ENCODE measurements at places on chromosomes 5 and 9.

DNA sequence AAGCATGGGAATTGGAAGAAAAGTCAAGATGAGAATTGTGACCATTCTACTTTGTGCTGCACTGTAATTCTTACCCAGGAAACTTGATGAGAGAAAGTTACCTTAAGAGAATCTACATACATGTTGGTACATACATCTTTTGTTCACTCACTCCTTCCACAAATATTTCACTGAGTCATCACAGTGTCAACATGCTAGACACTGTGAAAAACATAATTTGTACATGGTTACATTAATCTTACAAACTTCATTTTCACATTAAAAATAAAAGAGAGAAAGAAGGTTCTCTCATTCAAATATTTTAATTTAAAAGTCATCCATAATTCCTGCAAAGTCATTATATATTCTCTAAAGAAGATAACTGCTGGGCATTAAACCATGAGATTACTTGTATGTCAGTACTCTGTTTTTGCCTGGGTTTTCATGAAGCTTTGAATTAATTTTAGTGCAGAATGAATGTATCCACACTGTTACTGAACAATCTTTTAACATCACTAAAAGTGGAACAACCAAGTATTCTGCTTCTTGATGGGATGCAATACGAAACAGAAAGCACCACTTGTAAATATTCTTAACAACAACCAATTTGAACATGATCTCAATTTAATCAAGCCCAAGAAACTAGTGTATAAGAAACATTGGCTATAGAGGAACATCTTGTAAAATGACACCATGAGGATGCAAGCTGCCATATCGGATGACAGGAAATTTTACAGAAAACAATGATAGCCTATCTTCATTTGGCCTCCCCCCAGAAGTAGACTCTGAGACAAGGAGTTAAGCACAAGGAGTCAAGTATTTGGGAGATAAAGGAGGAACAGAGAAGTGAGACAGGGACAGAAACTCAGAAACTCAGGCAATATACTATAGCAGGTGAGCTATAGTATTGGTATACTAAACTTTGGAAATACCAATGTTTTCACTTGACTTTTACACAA is 28.4 kb downstream of the ERP44 start:
- H3K27me3 ChIP-seq: no peaks in the 10 kb centered on the region
- no peak overlapping the region for H3K27ac ChIP-seq
- no peak overlapping the region for H3K4me3 ChIP-seq
- no peaks in the 10 kb centered on the region for H3K4me1 ChIP-seq

GRCh38 chr9:84670138-84671041 is 861 bp downstream of the NTRK2 start:
- peaks cover 17% of the 10 kb centered on the region for H3K36me3 ChIP-seq
- no peaks in the 10 kb centered on the region for H3K4me1 ChIP-seq
- DNase-seq: peak; percentile 6
- no peak overlapping the region for H3K27ac ChIP-seq

- H3K4me3 ChIP-seq: no peak overlapping the region
- no peak overlapping the region for H3K27ac ChIP-seq
- no peaks in the 10 kb centered on the region for H3K4me1 ChIP-seq
Observed at GRCh38 chr5:116415182-116415581, 159.4 kb downstream of the SEMA6A start.

DNA sequence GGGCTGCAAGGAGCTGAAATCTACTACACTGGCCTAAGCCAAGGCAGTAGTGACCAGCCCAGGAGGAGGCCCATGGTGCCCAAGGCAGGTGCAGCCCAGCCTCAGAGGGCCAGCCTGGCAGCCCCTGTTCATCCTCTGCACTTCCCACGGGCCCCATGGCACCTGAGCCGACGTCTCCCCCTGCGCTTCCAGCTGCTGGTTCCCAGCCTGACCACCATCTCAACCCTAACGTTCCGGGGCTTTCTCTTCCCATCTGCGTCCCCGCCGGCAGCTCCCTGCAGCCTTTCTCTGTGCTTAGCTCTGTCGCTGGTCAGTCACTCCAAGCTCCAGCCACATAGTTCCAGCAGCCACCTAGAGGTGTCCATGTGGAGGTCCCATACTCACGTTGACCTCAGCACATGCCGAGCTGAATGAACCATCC is 105.5 kb upstream of the LMX1B start:
- peaks cover 47% of the 10 kb centered on the region for H3K27me3 ChIP-seq
- H3K4me1 ChIP-seq: no peaks in the 10 kb centered on the region
- no peak for DNase-seq
- H3K4me3 ChIP-seq: no peak overlapping the region
- H3K27ac ChIP-seq: no peak overlapping the region

DNA sequence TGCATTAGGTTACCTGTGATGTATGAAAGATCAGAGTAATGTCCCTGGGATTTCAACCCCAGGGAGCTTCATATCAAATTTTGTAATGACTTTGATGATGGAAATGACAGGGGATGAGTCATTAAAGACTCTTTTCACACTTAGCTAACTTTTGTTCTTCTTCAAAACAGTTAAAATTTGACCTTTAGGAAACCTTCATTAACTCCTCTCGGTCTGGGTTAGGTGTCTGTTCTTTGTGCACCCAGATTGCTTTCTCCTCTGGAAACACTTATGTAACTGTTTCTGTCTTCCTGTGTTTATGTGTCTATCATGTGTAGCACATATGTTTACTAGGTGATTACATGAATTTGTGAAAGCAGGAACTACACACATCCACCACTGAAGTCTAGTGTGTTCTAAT is 1.6 kb downstream of the SRFBP1 start:
- H3K4me3 ChIP-seq: peak overlapping the region; percentile 81
- no peaks in the 10 kb centered on the region for H3K27me3 ChIP-seq
- DNase-seq: no peak

DNA sequence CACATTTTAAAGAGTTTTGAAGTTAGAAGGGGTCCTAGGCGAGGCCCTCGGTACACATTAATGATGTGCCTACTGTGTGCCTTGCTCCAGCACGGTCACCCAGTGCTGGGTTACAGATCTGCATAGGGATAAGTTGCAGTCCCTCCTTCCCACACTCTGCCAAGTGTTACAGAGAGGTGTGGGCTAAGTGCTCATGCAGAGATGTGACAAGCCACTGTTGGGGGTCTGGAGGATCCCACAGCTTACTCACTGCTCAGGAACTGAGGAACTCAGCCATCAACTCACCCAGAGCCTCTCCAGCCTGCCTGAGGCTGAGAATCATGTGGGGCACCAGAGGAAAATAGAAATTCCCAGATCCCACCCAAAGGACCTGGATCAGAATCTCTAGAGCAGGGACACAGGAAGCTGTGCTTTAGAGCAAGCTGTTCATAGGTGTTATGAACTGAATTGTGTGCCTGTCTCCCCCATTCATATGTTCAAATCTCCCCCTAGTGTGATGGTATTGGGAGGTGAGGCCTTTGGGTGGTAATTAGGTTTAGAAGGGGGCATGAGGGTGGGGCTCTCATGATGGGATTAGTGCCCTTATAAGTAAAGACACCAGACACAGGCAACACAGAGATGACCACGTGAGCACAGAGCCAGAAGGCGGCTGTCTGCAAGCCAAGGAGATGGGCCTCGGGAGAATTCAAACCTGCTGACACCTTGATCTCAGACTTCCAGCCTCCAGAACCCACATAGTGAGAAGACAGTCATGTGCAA is 164.1 kb downstream of the HSD17B3 start:
- no peaks in the 10 kb centered on the region for H3K27me3 ChIP-seq
- DNase-seq: no peak
- H3K4me1 ChIP-seq: no peaks in the 10 kb centered on the region
- no peaks in the 10 kb centered on the region for H3K36me3 ChIP-seq

DNA sequence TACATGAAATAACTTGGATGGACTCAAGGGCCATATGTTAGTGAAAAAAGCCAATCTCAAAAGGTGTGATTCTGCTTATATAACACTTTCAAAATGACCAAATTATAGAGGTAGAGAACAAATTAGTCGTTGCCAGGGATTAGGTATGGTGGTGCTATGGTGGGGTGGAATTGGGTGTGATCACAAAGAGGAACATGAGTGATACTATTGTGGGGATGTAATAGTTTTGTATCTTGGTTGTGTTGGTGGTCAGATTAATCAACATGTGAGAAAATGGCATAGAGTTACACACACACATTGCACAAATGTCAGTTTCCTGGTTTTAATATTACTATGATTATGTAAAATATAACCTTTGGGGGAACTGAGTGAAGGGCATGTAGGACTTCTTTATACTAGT is 31.9 kb downstream of the CAMK4 start:
- peaks cover 9% of the 10 kb centered on the region for H3K36me3 ChIP-seq
- no peak overlapping the region for H3K4me3 ChIP-seq
- no peaks in the 10 kb centered on the region for H3K27me3 ChIP-seq
- H3K27ac ChIP-seq: no peak overlapping the region

DNA sequence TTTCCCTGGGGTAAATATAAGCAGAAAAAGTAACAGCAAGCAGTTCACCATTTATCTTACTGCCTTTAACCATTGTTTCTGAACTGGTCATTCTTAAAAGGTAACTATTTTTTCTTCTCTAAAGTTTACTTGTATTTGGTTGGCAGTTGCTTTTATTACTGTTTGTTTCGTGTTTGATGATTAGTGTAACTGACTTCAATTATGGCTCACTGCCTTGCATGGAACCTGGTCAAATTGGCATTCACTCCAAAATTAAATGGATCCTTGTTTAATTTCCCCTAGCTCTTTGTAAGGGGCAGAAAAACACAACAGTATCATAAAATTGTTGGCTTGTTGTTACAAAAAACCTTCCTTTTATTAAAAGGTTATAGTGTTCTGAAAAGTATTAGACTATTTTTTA is 1723.9 kb upstream of the CDH6 start:
- DNase-seq: no peak
- H3K27me3 ChIP-seq: no peaks in the 10 kb centered on the region
- no peak overlapping the region for H3K27ac ChIP-seq
- H3K4me1 ChIP-seq: no peaks in the 10 kb centered on the region
- no peaks in the 10 kb centered on the region for H3K36me3 ChIP-seq
- no peak overlapping the region for H3K4me3 ChIP-seq

GRCh38 chr9:89766991-89767390 is 162.2 kb downstream of the GADD45G start:
- no peaks in the 10 kb centered on the region for H3K4me1 ChIP-seq
- no peak overlapping the region for H3K27ac ChIP-seq
- peaks cover 88% of the 10 kb centered on the region for H3K27me3 ChIP-seq
- no peaks in the 10 kb centered on the region for H3K36me3 ChIP-seq
- no peak for DNase-seq
- H3K4me3 ChIP-seq: no peak overlapping the region

- no peaks in the 10 kb centered on the region for H3K27me3 ChIP-seq
- H3K36me3 ChIP-seq: no peaks in the 10 kb centered on the region
- no peak for DNase-seq
- no peaks in the 10 kb centered on the region for H3K4me1 ChIP-seq
- no peak overlapping the region for H3K4me3 ChIP-seq
- H3K27ac ChIP-seq: no peak overlapping the region
Observed at GRCh38 chr5:71899865-71900342, 180.8 kb downstream of the CARTPT start.

GRCh38 chr5:10467281-10468198 is 25.9 kb downstream of the ROPN1L start:
- no peak for DNase-seq
- H3K36me3 ChIP-seq: no peaks in the 10 kb centered on the region
- peaks cover 12% of the 10 kb centered on the region for H3K4me1 ChIP-seq
- peaks cover 32% of the 10 kb centered on the region for H3K27me3 ChIP-seq
- H3K4me3 ChIP-seq: no peak overlapping the region
- H3K27ac ChIP-seq: no peak overlapping the region

DNA sequence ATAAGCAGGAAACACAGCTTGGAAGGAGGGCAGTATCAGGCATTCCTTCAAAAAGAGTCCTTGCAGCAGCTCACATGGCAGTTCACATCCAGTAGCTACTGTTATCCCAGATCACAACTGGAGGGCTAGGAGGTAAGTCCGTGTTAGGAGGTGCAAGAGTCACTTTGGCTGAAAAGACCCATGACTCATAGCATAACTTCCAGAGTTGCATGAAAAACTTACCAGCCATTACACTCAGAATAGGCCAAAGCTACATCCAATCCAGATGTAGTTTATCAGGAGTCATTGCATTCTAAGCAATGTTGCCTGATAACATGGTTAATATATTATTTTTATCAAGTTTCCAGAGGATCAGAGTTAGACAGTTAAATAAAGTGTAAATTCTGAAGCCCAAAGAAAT is 1126.4 kb upstream of the SEMA6A start:
- no peaks in the 10 kb centered on the region for H3K36me3 ChIP-seq
- no peak overlapping the region for H3K27ac ChIP-seq
- DNase-seq: no peak
- no peak overlapping the region for H3K4me3 ChIP-seq
- H3K27me3 ChIP-seq: no peaks in the 10 kb centered on the region
- no peaks in the 10 kb centered on the region for H3K4me1 ChIP-seq

DNA sequence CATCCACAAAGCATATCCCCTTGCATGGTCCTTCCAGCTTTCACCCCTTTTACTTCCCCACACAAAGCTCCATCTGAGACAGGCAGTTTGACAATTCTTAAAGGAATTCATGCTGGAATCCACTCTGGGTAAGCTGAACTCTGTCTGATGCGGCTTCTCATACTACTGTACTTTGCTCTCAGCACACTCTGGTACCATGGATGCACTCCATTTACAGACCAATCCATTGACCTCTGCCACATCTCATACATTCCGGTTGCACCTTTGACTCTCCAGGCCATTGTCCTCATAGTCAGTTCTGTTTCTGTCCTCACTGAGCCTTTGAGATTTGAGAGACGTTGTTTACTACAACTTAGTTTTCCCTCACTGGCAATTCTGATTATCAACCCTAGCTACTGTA is 12.2 kb downstream of the SPATA9 start:
- no peaks in the 10 kb centered on the region for H3K36me3 ChIP-seq
- no peak for DNase-seq
- no peaks in the 10 kb centered on the region for H3K27me3 ChIP-seq
- H3K4me3 ChIP-seq: no peak overlapping the region
- no peak overlapping the region for H3K27ac ChIP-seq
- no peaks in the 10 kb centered on the region for H3K4me1 ChIP-seq

DNA sequence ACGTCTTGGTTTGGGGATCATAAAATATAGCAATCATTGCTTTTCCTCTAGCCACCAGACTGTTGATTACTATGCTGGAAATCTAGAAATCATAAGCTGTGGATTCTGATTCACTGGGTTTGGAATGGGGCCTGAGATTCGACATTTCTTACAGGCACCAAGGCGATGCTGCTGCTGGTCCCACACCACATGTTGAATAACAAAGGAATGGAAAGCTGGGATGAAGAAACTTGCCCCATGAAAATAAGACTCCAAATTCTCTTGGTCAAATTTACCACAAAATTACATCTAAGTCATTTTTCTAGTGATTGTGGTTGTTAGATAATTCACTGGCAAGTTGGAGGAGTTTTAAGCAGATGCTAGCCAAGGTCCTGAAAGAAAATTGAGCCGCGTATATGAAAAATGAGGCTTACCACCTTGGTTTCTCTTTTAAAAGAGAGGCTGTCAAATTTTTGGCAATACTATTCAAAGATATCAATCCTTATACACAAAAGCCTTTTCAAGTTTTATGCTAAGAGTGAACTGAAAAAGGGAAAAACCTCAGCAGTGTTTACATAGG is 23.0 kb upstream of the MEIKIN start:
- DNase-seq: no peak
- H3K4me3 ChIP-seq: no peak overlapping the region
- H3K36me3 ChIP-seq: no peaks in the 10 kb centered on the region

GRCh38 chr9:5500441-5501235 is 9.7 kb upstream of the PDCD1LG2 start:
- H3K36me3 ChIP-seq: no peaks in the 10 kb centered on the region
- no peaks in the 10 kb centered on the region for H3K4me1 ChIP-seq
- H3K4me3 ChIP-seq: no peak overlapping the region
- no peak for DNase-seq
- H3K27me3 ChIP-seq: no peaks in the 10 kb centered on the region
- no peak overlapping the region for H3K27ac ChIP-seq
